Urinary bladder (tissue), 4 donors: ENCODE measurements at places on chromosomes 2 and 18. TPM values are rescaled to one million over a fixed set of nuclear protein-coding genes. Genes with fewer than 3 reads are reported as not detected.

Gene LOXHD1
- total RNA-seq: 1.2 TPM

Gene CNGA3
- total RNA-seq: 0.85 TPM

Gene HAT1
- total RNA-seq: 60.8 TPM

Gene SLC4A1AP
- total RNA-seq: 22.6 TPM

Gene SLC9A2
- 4.2 TPM for total RNA-seq

Gene EML6
- total RNA-seq: 3.9 TPM

Gene TMEM200C
- total RNA-seq: 2.2 TPM

Gene NR4A2
- total RNA-seq: 2.9 TPM

Gene BARD1
- 74.2 TPM for total RNA-seq

Gene SMIM21
- not detected for total RNA-seq

Gene ZNF516
- 30.5 TPM for total RNA-seq

Gene G6PC2
- not detected for total RNA-seq

Gene RNU2-63P
- not detected for total RNA-seq

Gene CLEC4F
- not detected for total RNA-seq
